ENCODE measurements at places on chromosomes 2 and 18.

- no peak for DNase-seq
Observed at GRCh38 chr2:128360711-128361110, 42.0 kb upstream of the HS6ST1 start.

DNA sequence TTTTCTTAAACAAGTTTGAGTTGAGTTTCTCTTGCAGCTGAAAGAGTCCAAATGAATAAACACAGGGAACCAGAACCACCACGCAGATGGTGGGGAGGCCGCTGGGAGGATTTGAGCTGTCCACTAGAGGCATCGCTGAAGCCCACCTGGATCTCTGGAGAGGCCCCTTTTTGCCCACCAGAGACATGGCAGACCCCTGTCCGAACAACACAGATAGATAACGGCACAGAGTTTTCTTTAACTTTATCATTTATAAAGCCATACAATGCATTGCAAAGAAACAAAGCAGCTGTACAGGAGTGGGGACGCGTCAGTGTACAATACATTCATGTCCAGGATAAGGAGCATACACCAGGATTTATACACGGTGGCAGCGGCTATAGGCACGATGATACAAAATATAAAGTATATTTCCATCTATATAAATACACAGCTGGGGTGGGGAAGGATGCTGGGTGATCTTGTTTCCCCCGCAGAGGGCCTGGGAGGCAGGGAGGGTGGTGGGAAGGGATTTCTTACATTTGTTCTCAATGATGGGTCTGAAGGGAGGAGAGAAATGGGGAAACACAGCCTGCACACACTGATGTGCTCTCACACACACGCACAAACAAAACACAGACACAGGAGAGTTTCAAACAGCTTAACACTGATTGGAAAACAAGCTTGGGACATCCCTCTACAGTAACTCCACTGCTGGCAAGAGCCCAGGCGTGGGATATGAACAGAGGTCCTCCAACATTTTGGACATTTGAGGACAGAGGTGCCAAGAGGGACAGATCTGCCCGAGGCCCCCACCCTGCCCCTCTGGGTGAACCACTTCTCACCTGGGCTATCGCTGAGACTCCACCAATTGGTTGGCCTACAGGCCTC is 203.0 kb downstream of the TNS1 start:
- DNase-seq = no peak

DNA sequence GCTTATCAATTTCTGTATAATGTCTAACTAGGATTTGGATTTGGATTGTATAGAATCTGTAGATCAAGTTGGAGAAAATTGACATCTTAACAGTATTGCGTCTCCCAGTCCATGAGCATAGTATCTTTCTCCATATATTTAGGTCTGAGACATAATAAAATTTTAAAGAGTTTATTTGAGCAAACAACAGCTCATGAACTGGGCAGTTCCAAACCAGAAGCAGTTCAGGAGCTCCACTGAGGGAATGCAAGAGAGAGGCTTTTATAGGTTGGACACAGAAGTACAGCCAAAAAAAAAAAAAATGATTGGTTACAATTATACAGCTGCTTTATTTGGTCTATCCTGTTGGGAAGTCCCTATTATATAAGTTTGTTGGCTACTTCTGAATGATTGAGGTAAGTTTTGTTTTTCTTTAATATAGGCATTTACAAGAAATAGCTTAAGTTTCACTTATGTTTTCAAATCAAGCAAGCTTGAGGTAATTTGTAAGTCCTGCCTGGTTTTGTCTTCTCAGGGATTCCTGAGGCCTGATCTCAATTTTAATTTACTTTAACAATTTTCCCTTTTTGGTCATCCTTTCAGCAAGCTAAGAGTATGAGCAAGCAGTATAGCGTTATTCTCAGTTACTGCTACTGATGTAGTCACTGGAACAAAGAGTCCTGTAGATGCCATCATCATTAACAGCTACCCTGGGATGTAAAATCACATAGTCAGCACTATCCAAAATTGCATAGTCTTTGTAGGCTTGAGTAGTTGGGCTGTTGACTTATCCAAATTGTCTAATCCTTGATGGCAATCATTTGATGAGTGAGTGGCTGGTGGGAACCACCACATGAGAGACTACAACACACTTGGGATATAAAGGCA is 27.5 kb upstream of the RUFY4 start:
- no peak for DNase-seq

DNA sequence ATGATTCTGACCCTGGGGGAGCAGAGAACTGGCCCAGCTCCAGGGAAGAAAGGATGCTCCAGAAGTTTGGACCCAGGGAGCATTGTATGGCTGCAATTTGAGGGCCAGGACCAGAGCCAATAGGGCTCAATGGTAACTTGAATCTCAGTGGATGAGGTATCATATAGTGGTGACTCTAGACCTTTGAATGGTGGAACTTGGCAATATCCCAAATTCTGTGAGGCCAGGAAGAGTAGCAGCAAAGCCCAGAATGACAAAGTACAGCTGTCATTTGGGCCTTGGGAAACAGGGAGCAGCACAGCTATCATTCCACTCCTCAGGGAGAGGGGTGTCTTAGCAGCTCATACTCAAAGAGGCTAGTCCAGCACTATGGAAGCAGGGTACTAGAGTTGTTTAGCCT is 332.9 kb upstream of the RBMS1 start:
- DNase-seq = no peak

- DNase-seq = peak; percentile 58
Observed at GRCh38 chr2:74919827-74920226, 38.6 kb upstream of the POLE4 start.

- DNase-seq = no peak
Observed at GRCh38 chr18:1796636-1797035, 774.7 kb downstream of the METTL4 start.

GRCh38 chr18:13107074-13107473 is 111.5 kb upstream of the LDLRAD4 start:
- no peak for DNase-seq

DNA sequence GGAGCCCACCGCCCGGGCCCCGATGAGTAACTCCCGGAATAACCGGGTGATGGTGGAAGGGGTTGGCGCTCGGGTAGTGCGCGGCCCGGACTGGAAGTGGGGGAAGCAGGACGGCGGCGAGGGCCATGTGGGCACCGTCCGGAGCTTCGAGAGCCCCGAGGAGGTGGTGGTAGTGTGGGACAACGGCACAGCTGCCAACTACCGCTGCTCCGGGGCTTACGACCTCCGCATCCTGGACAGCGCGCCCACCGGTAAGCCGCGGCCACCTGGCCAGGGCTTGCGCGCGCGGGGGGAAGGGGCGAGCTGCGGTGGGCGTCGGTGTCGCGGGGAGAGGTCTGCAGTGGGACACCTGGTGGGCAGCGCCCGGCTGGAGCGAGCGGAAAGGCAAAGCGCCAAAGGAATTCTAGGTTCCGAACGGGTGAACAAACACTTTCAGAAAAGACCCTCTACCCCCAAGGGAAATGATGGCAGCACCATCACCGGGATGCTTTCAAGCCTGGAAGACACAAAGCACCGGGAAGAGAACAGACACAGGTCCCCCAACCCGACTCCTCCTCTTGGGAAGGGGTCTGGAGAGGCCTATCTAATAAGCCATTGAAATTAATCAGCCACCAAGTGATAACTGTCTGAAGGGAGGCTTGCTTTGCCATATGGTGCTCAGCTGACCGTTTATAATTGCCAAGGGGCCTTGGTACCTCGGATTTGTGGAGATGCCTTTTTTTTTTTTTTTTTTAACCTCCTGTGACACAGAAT is 1.1 kb downstream of the MIB1 start:
- DNase-seq = peak; percentile 19

DNA sequence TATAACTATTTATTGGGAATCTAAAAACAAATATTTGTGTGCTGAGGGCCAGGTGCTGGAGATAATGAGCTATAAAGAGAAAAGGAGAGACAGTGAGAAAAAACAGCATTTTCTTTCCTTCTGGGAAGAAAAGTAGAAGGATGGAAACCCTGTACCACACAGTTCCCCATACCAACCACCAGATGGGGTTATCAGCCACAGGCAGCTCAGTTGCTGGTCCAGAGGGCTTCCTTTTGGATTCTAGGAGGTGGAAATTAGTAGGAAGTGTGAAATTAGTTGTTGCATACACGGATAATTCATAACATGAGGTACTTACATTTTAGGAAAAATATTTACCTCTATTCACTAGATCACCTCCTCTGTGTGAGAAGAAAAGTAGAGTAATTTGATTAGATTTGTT is 237.0 kb upstream of the FOSL2 start:
- DNase-seq = peak; percentile 38

DNA sequence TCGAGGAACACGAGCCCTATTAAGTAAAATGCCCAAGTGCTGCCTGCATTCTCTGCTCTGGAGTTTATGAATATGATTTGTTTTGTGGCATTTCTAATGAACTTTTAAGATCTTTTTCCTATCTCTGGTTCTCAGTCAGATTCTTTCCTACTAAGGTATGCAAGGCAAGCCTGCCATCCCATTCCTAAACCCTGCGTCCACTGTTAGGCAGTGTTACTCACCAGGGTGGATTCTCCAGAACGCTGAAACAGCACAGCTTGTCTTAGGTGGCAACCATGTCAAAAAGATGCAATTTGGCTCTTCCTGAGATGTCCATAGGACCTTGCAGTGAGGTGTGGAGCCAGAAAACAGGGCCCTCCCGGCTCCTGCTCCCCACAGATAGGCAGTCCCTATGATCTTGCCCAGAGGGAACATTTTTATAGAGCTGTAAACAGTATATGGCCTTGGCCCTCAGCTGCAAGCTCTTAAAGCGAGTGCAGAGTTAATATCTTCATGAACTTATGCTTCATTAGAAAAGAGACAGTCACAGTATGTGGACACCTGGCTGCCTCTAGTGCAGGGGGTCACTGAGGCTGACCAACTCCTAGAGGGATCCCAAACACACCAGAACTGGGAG is 84.4 kb downstream of the TPGS2 start:
- no peak for DNase-seq

- no peak for DNase-seq
Observed at GRCh38 chr2:231245249-231246094, 47.0 kb downstream of the ARMC9 start.

GRCh38 chr18:79438898-79439627 is 43.3 kb downstream of the NFATC1 start:
- DNase-seq = no peak

DNA sequence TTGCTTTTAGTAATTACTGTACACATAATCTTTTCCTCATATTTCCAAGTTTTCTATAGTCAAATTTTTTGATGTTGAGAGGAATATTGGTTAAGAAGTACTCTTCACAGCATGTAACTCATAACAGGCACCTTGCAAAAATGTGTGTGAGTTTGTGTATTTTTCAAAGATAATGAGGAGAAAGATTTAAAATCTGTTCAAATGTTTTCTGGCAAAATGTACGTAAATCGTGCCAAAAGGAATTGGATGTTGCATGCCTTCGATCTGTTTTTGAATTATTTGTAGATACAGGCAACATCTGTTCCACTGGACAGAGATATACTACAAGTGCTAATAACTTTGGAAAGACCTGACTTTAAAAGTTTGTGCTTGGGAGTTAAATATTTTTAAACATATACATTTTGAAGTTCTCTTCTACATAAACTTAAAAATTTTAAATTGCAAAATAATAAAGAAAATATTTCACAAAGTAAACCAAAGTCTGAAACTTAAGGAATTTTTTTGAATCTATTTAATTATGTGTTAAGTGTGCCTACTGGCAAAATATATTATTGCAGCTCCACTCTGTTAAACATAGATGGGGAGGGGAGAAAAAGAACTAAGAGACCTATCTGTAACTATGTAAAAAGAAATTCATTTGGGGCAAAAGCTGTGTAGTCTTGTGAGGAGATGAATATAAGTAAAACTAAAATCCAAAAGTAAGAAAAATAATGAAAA is 133.5 kb upstream of the UBE2E3 start:
- DNase-seq = no peak

DNA sequence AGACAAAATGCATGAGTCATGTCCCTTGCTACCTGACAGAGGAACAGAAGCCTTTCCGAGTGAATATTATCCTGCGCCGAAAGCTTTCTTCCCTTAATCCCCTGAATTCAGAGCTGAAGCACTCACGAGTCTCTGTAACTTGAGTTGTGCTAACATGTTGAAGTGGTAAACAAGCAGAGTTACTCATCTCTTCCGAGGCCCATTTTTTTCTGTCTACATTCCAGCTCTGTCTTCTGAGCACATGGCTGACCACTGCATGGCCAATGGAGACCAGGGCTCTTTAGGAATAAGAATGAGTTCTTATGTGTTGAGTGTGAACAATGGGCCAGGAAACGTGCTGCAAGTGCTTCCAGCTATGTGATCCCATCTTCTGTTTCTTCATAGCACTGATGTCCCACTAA is 73.1 kb upstream of the PID1 start:
- no peak for DNase-seq

DNA sequence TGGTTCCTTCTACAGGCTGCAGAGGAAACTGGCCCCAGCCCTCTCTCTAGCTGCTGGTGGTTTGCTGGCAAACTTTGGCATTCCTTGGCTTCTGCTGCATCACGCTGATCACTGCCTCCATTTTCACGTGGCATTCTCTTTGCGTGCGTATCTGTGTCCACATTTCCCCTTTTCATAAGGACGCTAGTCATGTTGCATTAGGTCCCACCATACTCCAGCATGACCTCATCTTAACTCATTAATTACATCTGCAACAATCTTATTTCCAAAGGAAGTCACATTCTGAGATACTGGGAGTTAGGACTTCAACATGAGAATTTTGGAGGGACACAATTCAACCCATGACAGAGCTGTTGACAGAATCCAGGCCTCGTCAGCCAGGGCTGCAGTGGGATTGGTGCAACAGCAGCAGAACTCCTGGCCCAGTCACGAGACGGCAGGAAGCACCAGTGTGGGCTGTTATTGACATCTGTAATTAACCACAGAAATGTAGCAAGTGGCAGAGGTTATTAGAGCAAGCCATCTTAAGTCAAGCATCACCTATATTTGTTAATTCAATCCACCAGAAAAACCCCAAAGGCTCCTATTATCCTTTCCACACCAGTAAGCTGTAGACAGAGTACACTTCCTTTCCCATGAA is 132.4 kb downstream of the TMEM163 start:
- DNase-seq = no peak

- DNase-seq = no peak
Observed at GRCh38 chr2:88450925-88451810, 1.3 kb downstream of the FOXI3 start.

DNA sequence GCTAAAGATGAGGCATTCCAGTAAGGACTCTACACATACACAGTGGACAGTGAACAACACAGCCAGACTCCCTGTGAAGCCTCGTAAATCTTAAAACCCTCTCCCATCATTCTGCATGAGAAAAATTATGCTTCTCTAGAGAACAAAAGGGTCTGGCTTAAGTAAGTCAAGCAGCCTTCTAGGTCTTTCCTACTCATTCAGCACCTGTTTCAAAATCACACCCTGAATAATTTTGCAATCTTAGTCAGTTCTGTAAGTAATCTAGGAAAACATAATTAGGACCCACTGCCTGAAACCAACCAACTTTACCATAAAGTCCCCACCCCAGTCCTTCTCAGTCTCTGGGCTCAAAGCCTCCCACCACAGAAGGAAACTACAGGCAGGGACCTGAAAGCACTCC is 19.7 kb downstream of the IAH1 start:
- no peak for DNase-seq

GRCh38 chr18:48827291-48828193 is 123.2 kb downstream of the SMAD7 start:
- no peak for DNase-seq
